Fibroblast of pulmonary artery (primary cell): ENCODE measurements at places on chromosomes 7 and 10.

DNA sequence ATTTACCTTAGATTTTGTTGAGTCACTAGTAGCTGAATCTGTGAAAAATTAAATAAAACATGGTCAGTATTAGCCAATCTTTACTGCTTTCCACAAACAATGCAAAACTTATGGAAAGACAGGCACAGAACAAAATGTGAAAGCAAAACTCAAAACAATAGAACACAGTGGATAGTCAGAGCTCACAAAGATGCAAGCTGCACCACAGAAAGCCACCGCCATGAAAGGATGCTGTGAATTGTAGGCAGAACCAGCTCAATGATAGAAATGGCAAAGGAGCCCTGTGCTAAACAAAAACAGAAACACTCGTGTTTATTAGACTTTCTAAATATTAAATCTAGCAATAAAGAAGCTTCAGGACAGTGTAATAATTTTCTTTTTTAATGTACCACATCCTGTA, 134.4 kb downstream of the ARHGAP21 start:
- no peak for DNase-seq

GRCh38 chr10:77887631-77888355, 38.8 kb downstream of the DLG5 start:
- DNase-seq, result no peak

DNA sequence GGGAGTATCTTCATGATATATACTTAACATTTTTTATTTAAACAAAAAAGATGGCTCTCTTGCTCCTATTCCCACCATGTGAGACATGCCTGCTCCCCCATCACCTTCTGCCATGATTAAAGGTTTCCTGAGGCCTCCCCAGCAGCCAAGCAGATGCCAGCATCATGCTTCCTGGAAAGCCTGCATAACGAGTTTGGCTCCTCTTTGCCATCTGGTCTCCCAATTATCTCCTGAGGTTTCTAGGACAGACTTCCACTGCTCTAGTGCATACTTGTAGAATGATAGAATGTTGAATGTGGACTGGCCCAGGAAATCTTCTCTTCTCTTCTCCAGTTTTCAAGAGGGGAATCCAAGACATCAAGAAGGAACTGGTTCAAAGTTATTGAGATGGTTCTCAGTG, 45.9 kb upstream of the ELAPOR2 start:
- DNase-seq, result no peak

GRCh38 chr7:31456646-31457368, 57.1 kb upstream of the ITPRID1 start:
- no peak for DNase-seq

- peak; percentile 72 for DNase-seq
Observed at GRCh38 chr7:123538189-123538714, 3.9 kb upstream of the IQUB start.

GRCh38 chr7:130947792-130948580, 214.0 kb upstream of the KLF14 start:
- no peak for DNase-seq

DNA sequence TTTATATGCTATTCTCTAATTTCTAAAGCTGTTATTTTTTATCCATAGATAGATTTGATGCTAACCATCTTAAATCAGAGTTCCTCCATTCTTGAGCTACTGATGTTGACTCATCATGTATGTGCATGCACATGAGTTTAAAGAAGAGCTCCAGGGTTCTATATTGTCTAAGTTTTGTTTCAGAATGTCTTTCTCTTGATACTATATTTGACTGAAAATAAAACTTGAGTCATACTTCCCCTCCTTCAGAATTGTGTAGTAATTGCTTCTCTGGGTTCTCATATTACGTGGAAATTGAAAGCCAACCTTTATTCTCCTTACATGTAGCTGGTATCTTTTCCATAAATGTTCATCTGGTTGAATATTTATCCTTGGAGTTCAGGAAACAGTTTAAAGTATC, 89.4 kb downstream of the LRRTM3 start:
- DNase-seq, result peak; percentile 1

DNA sequence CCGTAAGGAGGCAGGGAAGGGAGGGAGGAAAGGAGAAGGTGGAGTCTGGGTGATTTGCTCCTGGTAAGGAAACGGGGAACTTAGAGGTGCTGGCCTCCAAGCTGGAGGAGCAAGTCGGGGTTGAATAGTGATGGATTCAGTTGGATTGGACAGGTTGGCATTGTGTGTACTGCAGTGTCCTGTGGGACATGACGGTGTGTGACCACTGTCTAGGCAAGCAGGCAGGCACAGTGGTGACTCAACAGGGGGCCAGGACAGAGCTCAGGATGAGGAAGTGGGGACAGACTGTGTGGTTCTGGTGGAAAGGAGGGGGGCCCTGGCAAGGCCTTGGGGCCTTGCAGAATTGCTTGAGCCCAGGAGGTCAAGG, 48.8 kb downstream of the COL26A1 start:
- DNase-seq, result no peak

DNA sequence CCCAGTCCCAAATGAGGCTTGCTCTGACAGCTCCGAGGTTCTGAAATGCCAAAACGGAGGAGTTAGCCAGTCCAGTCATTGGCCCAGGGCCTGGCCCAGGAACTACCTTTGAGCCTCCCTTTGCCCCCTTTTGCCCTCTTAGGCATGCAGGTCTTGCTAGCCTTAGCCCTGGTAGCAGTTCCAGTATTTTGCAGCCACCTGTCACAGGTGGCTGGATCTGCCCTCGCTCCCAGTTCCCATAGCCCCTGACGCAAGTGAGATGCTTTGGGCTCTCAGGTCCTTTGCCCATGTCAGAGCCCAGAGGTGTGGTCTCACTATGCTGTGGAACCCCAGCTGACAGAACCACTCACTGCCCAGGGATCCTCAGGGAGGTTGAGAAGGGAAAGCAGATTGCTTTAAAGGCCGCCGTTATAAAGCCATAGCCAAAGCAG, 42.0 kb downstream of the GPRIN2 start:
- DNase-seq, result no peak

- peak; percentile 40 for DNase-seq
Observed at GRCh38 chr10:26367771-26368170, 70.4 kb upstream of the APBB1IP start.

DNA sequence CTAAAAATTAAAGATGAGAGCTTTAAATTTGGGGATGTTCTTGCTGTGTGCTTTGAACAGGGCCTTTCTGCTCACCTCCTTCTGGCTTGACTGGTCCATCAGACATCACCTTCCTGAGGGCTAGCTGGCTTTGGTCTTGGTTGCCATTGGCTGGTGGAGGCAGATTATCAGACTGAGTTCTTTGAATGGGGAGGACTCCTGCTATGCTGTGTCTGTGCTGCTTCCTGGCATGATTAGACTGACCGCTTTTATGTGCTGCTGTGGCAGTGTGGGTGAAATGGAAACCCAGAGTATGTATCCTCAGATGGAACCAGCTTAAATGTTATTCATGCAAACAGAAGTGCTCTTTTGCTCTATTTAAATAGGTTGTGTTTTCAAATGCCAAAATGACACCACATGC, 341.6 kb downstream of the PCLO start:
- DNase-seq, result no peak

GRCh38 chr10:93965911-93966310, 27.8 kb upstream of the PLCE1 start:
- DNase-seq, result no peak

DNA sequence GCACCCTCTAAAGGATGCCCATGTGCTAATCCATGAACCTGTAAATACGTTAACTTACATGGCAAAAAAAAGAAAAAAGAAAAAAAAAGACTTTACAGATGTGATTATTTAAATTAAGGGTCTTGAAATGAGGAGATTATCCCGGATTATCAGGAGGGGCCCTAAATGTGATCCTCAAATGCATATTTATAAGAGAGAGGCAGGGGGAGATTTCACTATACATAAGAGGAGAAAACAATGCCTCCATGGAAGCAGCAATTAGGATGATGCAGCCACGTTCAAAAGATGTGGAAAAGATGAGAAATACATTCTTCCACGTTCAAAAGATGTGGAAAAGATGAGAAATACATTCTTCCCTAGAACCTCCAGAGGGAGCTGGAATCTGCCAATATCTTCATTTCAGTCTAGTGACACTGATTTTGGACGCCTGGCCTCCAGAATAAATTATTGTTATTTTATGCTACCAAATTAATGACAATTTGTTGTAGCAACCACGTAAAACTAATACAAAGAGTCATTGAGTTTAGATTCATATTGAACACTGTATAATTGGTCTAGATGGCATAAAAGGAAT, 328.4 kb upstream of the GNAI1 start:
- DNase-seq, result peak; percentile 60

DNA sequence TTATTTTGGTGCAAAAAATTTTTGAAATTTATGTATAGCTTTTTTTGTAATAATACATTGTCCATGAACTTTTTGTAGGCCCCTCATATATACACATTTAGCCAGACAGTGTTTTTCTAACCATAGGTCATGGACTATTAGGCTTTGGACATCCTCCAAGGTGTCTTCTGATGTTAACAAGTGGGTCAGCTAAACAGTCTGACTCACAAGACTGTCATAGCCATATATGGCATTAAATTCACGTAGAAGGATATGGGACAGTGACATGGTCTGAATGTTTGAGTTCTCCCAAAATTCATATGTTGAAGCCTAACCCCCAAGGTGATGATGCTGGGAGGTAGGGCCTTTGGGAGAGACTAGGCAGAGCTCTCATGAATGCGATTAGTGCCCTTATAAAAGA, 14.0 kb upstream of the NUB1 start:
- peak; percentile 25 for DNase-seq

GRCh38 chr10:96446966-96447596, 66.6 kb downstream of the TLL2 start:
- no peak for DNase-seq

DNA sequence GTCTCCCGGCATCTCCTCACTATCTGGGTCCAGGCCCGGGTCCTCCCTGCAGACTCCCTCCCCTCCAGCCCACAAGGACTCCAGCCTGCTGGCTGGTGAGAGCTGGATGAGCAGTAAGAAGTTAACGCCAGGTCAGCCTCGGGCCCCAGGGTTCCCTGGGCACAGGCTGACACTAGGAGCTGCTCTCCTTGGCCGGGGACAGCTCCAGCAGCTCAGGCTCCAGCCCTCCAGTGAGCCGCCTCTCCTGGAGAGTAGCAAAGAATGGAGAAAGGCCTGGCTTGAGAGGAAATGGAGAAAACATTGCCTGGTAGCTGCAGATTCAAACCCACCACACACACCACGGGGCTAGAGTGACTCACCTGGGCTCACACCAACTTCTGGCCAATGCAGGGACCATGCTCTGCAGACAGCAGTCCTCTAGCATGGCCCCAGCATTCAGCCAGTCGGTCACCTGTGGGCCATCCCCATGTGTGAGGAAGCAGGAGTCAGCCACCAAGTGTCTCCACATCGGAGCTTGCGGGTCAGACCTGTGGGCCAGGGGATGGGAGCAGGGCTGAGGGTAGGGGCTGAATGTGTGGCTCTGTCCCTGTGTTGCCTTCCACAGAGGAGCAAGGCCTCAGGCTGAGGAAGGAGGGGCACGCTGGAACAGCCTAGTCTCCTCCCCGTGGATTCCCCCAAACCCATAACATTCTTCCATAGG, 6.5 kb downstream of the SAP25 start:
- no peak for DNase-seq

GRCh38 chr10:112442063-112442462, 4.7 kb downstream of the ZDHHC6 start:
- DNase-seq, result no peak

DNA sequence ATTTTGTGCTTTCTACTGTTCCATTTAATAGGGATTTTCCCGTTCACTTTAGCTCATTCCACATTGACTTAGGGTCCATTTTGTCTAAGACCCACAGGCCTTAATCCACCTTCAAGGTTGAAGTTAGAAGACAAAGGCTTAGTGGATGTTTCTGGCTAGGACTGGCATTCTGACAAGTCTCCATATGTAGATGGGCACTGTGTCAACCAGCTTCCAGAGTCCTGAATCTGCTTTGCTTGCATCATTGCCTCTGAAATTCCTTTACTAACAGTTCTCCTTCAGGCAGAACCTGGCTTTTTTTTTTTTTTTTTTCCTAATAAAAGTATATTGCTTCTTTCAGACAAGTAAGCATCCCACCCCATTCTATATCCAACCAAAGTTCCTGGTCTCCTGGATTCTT, 69.6 kb upstream of the PDCD4 start:
- peak; percentile 70 for DNase-seq

DNA sequence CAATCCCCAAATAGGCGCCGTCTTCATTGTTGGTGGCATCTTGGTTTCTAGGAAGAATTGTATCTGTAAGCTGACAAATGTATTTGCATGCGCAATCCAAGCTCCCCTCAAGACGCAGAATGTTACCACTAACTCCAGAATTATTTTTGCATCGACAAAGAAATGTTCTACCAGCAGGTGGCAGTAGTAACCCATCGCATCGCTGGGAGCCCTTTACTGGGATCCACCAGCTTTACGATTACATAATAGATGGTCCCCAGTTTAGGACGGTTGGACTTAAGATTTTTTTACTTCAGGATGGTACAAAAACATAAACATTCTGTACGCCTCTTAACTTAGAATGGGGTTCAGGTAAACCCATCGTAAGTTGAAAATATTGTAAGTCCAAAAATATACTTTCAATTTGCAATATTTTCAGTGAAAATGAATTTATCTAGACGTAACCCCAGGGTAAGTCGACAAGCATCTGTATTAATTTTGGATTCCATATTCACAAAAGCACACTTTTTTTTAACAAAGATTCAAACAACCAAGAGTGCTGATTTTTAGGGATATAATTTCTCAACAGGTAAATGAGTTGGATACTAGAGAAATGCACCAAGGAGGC, 114.0 kb upstream of the COBL start:
- peak; percentile 49 for DNase-seq

DNA sequence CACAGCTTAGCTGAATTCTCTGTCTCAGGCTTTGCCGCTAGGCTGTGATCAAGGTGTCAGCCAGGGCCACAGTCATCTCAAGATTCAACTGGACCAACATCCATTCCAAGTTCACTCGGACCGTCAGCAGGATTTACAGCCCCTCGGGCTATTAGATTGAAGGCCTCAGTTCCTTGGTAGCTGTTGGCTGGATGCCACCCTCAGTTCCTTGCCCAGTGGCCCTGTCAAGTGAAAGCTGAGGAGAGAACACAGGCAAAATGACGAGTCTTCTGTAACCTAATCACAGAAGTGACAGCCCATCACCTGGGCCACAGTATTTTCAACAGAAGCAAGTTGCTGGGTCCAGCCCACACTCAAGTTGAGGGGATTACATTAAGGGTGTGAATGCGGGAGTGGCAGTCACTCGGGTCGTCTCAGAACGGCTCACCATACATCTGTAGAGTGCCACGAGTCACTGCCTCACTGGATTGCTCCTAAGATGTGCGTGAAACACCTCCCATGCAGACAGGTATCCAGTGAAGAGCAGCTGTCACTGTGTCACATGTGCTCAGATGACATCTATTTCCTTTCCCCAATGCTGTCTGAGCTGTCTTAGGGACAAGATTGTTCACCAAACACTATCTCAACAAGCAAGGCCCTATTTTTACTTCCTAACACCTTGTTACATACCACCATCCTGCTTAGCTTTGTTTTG, 78.9 kb upstream of the PRLHR start:
- no peak for DNase-seq

- DNase-seq, result peak; percentile 99
Observed at GRCh38 chr7:112462236-112462635, 12.0 kb downstream of the IFRD1 start.

GRCh38 chr7:33719059-33719581, 186.2 kb upstream of the BMPER start:
- DNase-seq, result peak; percentile 73
